ENCODE measurements at places on chromosomes 6 and 20.

DNA sequence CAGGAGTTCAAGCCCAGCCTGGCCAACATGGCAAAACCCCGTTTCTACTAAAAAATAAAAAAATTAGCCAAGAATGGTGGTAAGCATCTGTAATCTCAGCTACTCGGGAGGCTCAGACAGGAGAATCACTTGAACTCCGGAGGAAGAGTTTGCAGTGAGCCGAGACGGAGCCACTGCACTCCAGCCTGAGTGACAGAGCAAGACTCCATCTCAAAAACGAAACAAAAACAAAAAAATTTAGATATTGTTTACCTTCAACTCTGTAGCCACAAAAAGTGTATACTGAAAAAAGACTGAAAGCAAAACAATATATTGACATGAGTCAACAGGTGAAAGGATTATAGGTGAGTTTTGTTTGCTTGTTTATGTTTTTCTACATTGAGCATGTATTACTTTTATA lies 30.6 kb upstream of the TAB2 start:
- DNase-seq = no peak

DNA sequence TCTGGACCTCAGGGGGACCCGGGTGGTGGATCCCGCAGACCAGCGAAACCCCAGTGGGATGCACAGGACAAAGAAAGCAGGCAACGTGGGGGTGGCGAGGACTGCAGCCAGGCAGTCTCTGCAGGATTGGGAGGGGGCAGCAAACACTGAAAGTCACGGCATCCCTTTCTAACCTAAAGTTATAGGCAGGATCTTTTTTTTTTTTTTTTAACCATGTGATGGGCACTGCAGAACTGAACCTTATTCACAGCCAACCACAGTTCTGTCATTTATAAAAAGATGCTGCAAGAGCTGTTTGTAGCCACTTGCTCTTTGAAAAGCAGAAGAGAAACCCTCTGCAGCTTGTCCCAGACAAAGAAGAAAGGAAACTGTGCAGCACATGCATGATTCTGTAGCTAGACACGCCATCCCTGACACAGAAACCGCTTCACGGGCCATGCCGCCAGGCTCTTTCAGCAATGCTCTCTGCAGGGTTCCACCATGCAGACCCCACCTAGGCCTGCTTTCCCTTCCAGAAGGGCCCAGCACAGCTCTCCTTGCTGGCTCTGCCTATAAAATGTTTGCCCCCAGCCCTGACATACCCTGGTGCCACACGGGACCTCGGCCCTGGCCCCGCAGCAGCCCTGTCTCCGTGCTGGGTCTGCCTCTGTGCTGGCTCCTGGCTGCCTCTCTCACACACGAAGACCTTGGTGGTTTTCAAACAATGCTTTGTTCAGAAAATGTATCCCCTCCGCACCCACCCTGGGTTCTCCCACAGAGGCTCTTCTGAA lies 70.8 kb downstream of the PYGB start:
- DNase-seq = no peak

DNA sequence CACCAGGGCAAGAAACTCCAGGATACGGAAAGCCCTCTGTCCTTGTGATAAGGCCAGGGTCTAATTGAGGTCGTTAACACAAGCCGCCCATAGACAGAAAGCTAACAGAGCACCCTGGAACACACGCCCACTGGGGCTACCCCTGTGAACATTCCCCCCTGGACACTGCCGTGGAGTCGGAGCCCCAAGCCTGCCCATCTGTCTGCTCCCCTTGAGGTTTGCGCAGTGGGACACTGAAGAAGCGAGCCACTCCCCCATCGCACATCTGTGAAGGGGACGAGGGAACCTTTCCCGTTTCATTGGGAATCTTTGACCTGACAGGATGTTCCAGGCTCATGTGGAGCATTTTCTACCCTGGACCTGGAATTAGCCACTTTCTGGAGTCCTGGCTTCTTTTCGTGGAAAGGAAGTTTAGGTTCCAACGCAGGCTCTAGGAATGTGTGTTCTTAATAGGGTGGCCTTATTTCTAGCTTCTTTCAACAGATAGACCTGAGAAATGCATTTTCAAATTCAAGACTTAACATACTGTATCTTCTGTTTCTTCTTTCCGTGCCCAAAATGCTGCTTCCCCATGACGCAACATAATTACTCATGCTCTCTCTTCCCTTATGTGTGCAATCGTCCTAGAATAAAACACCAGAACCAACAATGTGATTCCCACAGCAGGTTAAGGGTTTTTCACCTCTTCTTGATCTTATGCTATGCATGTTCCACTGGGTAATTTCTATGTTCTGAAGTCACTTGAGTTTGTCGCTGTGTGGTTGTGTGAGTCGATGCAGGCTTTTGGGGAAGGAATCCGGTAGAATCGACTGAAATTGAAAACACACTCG lies 161.1 kb downstream of the ERMARD start:
- no peak for DNase-seq

DNA sequence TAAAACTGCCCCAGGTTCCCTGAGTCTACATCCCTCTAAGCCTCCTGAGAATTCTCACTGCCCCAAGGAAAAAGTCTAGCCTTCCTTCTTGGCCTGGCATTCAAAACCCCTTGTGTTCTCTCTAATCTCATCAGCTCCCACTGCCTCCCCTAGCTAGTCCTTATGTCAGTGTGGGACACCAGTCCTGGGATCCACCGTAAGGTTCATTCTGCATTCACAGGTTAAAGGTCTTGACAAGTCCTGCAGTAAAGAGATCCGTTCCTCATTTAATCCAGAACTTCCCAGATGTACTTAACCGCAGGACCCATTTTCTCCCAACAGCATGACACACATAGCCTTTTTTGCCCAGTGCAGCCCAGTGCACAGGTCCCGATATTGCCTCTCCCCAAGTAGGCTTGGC lies 11.6 kb downstream of the MAPK13 start:
- DNase-seq = no peak

GRCh38 chr6:137309078-137309762 lies 90.0 kb upstream of the IFNGR1 start:
- DNase-seq = no peak

- no peak for DNase-seq
Measured at GRCh38 chr6:139242457-139243240, 49.1 kb downstream of the TXLNB start.

DNA sequence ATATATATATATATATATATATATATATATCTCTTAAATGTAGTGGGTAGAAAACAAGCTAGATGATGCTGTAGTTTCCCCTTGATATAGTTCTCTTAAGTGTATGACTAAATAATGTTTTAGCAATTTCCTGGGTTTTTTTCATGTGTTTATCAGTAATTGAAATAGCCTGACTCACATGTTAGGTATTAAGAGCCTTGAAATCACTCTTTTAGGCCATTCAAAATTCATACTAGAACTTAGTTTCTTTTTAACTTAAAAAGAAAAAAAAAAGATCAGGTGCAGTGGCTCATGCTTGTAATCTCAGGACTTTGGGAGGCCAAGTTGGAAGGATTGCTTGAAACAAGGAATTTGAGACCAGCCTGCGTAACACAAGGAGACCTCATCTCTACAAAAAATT lies 44.1 kb downstream of the NKX2-4 start:
- DNase-seq = no peak

- no peak for DNase-seq
Measured at GRCh38 chr6:168162366-168162765, 83.4 kb upstream of the FRMD1 start.

- DNase-seq = peak; percentile 74
Measured at GRCh38 chr6:117555882-117556498, 46.3 kb downstream of the GOPC start.

GRCh38 chr6:106102034-106102433 lies 15.9 kb downstream of the PRDM1 start:
- no peak for DNase-seq

DNA sequence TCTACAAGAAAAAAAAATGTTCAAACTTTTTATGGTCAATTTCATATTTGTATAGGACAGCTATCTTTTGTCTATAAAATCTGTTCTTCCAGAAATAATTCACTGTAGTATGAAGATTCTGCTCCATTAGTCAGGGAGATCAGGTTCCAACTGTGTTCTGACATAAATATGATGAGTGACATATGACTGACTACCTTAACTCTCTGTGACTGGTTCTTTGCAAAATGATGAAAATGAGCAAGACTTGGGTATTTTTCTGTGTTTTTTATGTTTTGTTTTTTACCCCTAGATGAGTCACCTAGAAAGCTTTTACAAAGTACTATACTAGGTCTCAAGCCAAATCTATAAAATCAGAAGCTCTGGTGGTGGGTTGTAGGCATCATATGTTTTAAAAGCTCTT lies 229.6 kb downstream of the MMUT start:
- DNase-seq = no peak

- DNase-seq = no peak
Measured at GRCh38 chr6:36997811-36998722, 7.4 kb upstream of the FGD2 start.

DNA sequence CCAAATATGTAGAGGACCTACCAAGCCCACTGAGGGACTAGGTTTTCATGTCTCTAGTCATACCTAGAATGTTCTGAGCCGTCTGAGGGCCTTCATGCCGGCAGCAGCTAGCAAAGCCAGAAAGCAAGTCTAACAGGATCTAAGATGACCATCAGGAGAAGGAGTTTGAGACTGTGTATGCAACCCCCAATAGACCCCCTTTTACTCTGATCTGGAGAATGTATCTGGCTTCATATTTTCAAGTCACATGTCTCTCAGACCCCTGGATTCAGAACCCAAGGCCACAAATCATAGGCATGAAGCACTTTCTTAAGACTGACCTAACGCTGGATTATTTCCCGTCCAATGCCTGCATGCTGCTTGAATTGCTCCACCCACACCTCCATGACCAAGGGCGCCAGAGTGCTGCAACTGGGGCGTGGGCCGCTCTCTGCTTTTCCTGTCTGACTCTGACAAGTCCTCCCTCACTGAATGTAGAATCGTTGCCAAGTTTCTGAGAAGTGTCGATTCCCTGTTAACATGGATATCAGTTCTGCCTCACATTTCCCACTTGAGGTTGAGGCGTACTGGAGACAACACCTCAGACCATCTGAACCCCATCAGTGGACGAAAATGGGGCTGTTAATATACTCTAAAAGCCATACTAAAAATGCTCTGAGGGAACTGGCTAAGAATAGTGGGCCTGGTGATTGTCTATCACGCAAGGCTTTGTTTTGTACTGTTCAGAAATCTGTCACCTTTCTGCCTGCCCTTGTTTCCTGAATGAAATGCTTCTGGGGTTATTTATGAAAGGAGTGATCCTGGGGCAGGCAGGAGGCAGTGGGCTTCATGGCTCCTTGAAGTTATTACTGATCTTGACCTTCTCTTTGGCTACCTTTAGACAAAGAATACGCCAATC lies 23.9 kb upstream of the ASXL1 start:
- DNase-seq = no peak

DNA sequence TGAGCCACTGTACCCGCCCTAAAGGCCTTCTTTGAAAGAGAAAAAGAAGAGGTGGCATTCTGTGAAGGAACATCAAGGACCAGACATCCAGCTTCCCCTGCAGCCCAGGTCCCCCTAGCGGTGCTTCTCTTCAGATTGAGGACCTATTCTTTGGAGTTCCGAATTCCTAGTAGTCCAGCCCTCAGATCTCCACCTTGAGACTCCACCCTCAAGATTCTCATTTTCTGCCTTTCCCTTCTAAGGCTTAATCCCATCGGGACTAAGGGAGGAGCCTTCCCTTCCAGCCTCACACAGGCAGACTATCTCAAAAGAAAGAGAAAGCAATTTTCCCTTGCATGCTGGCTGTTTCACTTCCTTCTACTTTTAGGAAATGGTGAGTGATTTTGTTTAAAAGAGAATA lies 32.5 kb downstream of the MUC22 start:
- DNase-seq = peak; percentile 21

DNA sequence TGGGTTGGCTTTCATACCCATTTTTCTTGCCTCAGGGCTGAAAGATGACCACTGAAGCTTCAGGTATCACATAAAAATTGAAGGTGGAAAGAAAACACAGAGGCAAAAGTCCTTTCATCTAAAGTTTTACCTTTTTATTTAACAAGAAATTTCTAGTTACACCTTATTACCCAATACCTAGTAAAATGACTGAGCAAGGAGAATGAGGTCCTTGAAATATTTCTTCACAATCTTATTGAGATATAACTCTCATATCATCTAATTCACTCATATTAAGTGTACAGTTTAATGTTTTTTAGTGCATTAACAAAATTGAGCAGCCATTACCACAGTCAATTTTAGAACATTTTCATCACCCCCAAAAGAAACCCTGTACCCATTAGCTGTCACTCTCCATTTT lies 112.9 kb upstream of the ADTRP start:
- no peak for DNase-seq

GRCh38 chr20:24816431-24816830 lies 132.6 kb upstream of the CST7 start:
- no peak for DNase-seq

- DNase-seq = no peak
Measured at GRCh38 chr6:17448165-17448564, 54.8 kb downstream of the CAP2 start.

DNA sequence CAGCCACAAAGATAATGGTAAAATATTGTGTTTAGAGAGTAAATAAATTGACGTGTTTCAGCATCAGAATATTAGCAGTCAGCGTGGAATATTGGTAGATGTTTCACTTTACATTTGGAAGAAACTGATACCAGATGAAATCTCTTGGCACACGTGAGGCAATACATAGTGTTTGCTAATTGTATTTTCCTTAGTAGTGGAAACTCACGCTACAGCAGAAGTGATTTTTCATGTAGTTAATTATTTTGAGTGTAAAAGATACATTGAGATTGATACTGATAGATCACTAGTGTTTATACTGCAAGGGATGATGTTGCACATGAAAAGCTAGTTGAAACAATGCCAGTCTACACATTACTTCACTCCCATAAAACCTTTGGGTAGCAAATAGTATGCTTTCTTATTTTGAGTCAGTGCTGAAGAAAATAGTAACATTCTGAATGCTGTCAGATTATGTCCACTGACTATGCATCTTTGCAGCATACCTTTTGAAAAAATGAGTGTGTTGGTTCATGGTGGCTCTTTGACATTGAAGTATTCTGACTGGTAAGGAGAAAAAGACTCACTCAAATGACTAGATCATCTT lies 59.3 kb downstream of the CD2AP start:
- DNase-seq = no peak

DNA sequence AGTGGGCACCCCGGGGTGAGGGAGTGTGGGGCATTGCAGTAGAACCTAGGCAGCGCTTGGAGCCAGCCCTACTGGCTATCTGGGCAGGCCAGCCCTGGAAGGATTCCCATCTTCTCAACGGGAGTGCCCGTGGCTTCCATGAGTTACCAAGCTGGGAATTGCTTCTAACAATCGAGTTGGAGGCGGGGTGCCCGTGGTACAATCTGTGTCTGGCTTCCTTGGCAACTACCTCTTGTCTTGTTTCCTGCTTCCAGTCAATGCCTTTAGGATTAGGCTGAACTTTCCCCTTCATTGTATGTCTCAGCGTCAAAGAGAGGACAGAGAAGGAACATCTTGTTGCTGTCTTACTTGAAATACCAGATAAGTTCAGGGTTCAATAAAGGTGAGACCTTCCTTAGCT lies 33.3 kb downstream of the PPP1R14C start:
- DNase-seq = no peak

DNA sequence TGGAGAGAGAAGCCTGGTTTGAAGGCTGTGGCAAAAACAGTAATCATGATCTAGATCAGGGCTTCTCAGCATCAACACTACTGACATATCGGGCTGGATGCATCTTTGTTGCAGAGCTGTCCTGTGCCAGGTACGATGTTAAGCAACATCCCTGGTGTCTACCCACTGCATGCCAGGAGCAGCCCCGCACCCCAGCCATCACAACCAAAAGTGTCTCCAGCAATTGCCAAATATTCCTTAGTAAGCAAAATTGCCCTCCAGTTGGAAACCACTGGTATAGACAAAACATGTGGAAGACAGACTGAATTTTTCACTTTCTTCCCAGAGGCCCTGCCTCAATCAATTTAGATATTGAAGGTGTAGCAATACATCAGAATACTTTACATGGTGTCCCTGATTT lies 147.6 kb upstream of the NRN1 start:
- no peak for DNase-seq

Data from H1 (cell line).